ENCODE measurements at places on chromosomes 12 and 14.

- DNase-seq, result no peak
These were observed 24.0 kb downstream of the TIMELESS start for GRCh38 chr12:56425193-56425592.

DNA sequence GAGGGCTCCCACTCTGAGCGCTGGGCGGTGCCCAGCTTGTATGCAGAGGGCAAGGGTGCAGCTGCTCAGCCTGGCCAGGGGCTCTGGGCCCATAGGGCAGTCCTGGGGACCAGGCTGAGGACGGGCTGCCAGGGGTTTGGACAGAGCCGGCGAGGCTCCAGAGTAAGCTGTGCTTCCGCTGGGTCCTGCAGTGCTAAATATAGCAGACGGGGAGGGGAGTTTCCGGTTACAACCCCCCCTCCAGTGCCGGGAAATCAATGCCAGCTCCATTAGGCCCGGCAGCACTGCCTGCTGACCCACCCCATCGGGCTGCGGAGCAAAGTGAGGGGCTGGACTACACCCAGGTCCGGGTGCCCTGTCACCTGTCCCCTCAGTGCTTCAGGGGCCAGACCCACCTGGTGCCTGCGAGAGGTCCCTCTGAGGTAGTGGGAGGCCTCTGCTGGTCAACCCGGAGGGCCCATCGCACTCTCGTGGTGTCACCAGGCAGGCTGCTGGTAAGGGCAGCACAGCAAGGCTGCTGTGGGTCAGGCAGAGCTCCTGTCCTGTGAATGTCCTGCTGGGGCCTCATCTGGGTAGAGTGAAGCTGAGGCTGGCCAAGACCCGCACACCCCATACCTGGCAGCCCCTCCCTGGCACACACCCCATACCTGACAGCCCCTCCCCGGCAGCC is 2.6 kb upstream of the JAG2 start:
- DNase-seq, result no peak

- no peak for DNase-seq
These were observed 90.0 kb upstream of the TMEM263 start for GRCh38 chr12:106865683-106866082.

DNA sequence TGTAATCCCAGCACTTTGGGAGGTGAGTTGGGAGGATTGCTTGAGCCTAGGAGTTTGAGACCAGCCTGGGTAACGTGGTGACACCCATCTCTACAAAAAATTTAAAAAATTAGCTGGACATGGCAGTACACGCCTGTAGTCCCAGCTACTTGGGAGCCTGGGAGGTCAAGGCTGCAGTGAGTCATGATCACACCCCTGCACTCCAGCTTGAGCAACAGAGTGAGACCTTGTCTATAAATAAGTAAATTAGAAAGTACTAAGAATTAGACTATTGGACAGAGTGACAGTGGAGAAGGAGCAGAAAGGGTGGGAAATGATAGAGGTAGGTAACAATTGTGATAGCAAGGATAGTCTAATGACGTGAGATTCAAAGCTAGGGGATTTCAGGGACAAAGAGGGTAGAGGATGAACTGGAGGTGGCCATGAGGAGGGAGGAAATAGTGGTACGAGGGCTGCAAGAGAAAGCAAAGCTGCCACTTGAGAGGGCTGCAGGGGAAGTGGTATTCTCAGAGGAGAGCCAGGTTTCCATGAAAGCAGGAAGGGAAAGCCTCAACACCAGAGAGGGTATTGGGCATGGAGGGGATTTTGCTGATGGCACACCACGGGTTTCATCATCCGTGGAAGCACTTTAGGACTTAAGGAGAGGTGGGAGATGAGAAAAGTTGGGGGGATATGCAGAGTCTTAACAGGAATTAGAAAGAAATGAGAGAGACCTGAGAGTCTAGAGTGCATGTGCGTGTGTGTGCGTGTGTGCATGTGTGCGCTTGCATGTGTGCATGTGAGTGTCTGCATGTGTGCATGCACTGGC is 85.6 kb downstream of the SYNE2 start:
- DNase-seq, result no peak

DNA sequence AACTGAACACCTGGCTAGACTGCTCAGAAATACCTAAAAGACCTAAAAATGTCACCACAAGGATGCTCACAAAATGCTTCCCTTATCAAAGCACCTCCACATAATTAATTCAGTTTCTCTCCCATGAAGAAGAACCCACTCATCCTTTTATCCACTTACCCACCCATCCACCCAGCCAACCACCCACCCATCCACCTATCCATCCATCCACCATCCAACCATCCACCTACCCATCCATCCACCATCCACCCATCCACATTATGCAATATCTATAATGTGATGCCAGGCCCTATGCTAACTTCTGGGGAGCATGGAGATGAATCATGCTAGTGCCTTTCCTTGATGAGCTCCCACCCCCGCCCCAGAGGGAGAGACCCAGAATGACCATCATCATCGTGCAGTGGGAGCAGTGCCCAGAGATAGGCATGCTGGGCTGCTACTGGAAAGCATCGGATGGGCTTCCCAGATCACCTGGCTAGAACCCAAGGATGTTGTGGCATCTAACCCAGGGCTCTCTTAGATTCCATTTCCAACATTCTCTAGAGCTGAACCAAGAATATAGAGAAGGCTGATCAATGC is 166.6 kb downstream of the TTC7B start:
- DNase-seq, result no peak

- no peak for DNase-seq
These were observed 36.8 kb upstream of the G2E3 start for GRCh38 chr14:30521899-30522736.

- no peak for DNase-seq
These were observed 76.6 kb upstream of the GNG2 start for GRCh38 chr14:51783765-51784164.

DNA sequence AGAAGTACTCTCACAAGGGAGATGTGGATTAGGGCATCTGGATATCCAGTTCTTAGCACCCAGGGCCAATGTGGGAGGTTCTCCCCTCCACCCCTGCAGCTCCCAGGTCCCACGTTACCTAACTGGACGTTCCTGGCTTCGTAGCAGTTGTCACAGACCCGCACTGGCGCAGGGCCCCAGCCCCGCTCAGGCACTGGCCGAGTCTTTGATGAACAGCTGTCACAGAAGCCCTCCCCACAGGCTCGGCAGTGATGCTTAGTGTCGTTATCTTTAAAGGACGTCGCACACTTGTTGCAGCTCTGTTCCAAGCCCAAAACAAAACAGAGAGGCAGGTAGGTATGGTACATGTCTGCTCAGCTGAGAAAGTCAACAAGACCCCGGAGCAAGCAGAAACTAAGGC is 48.4 kb downstream of the DCAF4 start:
- no peak for DNase-seq

- DNase-seq, result no peak
These were observed 91.1 kb downstream of the IRF2BPL start for GRCh38 chr14:76937181-76938091.

DNA sequence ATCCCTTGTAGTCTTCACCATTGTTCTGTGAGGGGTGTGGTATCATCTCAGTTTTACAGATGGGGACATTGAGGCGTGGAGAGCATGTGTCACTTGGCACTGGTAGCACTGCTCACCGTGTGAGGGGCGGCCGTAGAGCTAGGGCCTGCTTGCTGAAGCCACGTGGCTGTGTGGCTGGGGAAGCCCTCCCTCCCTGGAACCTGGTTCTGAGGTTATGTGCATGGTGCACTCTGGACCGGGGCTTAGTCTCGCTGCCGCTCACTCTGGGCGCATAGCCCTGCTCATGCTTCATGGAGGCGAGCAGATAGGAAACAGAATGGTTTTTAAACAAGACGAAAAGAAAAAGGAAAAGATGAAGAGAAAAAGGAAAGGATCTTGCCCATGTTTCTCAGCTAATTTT is 46.1 kb downstream of the CACNA1C start:
- DNase-seq, result no peak

- no peak for DNase-seq
These were observed 28.5 kb downstream of the RERG start for GRCh38 chr12:15192720-15193119.

DNA sequence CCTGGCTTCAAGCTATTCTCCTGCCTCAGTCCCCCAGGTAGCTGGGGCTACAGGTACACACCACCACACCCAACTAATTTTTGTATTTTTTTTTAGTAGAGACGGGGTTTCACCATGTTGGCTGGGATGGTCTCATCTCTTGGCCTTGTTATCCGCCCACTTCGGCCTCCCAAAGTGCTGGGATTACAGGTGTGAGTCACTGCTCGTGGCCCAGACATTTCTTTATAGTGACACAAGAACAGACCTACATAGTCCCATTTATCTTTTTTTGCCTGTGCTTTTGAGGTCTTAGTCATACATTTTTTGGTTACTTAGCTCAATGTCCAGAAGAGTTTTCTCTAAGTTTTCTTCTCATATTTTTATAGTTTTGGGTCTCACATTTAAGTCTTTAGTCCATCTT is 247.4 kb downstream of the SYT10 start:
- no peak for DNase-seq

DNA sequence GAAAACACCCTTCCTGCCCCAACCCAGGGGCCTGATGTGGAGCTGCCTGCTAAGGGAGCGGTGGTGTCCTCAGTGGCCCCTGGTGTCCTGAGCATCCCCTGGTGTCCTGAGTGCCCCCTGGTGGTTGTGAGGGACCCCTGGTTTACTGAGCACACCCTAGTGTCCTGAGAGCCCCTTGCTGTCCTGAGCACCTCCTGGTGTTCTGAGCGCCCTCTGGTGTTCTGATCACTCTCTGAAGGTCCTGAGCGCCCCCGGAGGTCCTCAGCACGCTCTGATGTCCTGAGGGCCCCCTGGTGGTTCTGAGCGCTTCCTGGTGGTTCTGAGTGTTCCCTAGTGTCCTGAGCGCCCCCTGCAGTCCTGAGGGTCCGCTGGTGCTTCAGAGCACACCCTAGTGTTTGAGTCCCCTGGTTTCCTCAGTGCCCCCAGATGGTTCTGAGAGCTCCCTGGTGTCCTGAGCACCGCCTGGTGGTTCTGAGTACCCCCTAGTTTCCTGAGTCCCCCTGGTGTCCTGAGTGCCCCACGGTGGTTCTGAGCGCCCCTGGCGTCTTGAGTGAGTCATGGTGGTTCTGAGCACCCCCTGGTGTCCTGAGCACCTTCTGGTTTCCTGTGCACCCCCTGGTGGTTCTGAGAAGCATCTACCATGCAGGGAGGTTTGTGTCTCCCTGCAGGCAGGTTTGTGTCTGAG is 1004.2 kb downstream of the TMEM121 start:
- no peak for DNase-seq

All from stimulated activated CD4-positive, alpha-beta T cell treated with anti-CD3 and anti-CD28 coated beads, TNF-alpha, amount 100 ng/mL, for 4 hours (primary cell).